Activated CD8-positive, alpha-beta T cell treated with anti-CD3 and anti-CD28 coated beads for 36 hours (primary cell): ENCODE measurements at places on chromosomes 7 and 10.
A peak's percentile ranks its signal among the peaks of the same experiment; 100 is the strongest.

DNA sequence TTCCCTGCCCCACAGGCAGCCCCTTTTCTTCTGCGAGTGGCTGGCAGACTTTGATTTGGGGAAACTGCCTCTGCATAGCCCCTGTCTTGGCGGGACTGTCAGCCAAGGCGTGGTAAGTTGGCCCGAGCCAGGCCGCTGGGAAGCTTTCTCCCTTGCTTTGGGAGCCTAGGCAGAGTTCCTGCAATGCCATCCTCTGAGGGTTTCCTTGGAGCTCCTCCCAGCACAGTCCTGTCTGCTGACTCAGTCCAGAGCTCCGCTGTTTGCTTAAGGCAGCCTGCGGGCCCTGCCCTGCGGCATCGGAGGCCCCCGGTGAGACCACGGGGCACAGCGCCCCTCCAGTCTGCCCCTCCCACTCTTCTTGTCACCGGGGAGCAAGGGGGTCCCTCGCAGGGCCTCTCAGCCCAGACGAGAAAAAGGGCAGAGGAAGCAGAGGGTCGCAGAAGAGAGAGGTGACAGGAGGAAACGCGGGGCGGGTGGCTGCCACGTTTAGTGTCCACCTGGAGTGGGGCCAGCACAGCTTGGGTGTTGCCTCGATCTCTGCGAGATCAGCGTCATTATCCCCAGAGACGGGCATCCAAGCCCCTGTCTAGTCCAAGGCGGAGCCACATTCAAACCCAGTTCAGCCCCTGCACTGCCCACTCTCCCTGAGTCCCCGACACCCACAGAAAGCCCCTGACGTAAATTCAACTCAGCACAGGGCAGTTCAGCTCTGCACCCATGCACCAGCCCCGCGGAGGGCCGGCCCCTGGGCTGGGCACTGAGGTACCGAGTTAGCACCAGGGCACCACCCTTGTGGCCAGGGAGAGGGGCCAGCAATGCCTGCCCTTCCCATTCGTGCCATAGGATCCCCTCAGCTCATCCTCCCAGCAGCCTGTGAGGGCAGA, 59.0 kb upstream of the CHST15 start:
- no peak overlapping the region for H3K4me3 ChIP-seq
- H3K4me1 ChIP-seq, result peaks cover 4% of the 10 kb centered on the region
- H3K36me3 ChIP-seq, result no peaks in the 10 kb centered on the region
- DNase-seq, result peak; percentile 15
- no peak overlapping the region for H3K27ac ChIP-seq
- H3K27me3 ChIP-seq, result peaks cover 12% of the 10 kb centered on the region

- DNase-seq, result no peak
- no peak overlapping the region for H3K4me3 ChIP-seq
- H3K27ac ChIP-seq, result no peak overlapping the region
- H3K4me1 ChIP-seq, result no peaks in the 10 kb centered on the region
Measured at GRCh38 chr10:91493313-91493712, 83.2 kb downstream of the HECTD2 start.

DNA sequence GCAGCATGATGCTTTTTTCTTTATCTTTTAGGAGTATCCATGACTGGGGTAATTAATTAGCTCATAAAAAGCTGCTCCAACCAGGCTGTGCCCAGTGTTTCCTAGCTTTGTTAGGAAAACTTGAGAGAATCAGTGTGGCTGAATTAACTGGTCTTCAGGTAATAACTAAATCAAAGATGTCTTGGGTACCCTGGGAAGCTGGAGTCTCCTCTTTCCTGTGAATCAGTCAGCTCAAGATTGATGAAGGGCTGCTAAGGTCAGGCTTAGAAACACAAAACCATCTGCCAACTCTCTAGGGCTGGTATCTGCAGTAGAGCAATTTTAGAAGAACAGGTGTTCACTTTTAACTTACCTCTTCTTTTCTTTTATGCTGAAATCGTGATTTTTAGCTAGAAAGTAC, 21.4 kb upstream of the ATOH7 start:
- no peak overlapping the region for H3K4me3 ChIP-seq
- H3K4me1 ChIP-seq, result peaks cover 4% of the 10 kb centered on the region
- H3K27me3 ChIP-seq, result peaks cover 3% of the 10 kb centered on the region
- H3K27ac ChIP-seq, result no peak overlapping the region

DNA sequence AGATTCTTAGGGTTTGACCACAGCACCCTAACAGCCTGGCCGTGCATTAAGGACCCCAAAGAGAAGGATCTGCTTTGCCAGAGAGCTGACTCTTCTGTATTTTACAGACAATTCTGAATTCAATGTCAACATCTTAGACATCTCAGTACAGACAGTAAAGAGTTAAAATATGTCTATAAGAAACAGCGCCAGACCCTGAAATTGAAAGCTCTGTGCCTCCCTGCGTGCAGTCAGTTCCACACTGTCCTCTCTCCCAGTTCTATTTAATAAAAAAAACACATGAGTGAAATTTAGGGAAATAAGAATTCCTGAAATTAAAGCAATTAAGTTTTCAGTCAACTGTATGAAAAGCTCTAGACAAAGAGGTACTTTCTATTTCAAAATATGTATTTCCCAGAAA, 45.1 kb downstream of the MET start:
- H3K27ac ChIP-seq, result no peak overlapping the region
- no peaks in the 10 kb centered on the region for H3K36me3 ChIP-seq
- peaks cover 1% of the 10 kb centered on the region for H3K27me3 ChIP-seq
- no peak overlapping the region for H3K4me3 ChIP-seq
- DNase-seq, result no peak
- no peaks in the 10 kb centered on the region for H3K4me1 ChIP-seq

DNA sequence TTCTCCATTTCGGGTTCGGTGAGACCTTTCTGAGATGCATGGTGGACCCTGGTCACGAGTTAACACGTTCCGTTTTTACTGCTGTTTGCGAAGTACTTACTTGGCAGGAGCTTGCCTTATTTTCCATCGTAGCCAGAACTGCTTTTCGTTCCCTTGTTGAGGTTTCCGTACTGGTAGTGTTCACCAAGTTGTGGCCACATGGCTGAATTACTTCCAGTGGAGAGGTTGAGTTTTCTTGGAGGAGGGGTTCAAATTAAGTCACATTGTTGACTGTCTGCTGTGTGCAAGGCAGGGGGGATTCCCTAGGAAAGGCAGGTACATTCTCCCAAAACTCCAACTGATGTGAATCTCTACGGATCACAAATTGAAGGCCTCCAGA, 4.0 kb downstream of the MXI1 start:
- H3K36me3 ChIP-seq, result peaks cover 8% of the 10 kb centered on the region
- H3K4me1 ChIP-seq, result peaks cover 48% of the 10 kb centered on the region
- peak overlapping the region; percentile 96 for H3K27ac ChIP-seq
- no peak for DNase-seq
- H3K27me3 ChIP-seq, result peaks cover 12% of the 10 kb centered on the region

DNA sequence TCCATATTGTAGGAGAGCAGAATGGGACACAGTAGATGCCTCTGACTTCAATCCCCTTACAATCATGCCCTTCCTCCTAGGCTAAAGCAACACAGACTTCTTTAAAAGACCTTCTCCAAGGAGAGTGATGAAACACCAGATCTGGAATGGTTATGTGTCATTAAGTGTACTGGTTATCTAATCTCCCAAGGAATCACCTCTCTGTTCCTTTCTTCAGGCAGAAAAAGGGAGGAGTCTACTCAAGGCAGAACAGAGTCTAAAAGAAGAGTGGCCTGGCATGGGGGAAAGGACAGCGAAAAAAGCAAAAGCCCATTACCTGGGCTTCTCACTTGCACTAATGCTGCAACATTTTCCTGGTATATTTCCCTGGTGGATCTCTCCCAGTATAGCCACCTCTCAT, 2.9 kb downstream of the ELMO1 start:
- H3K36me3 ChIP-seq, result peaks cover 20% of the 10 kb centered on the region
- no peak overlapping the region for H3K4me3 ChIP-seq
- no peaks in the 10 kb centered on the region for H3K27me3 ChIP-seq
- no peak for DNase-seq
- H3K27ac ChIP-seq, result peak overlapping the region; percentile 23

GRCh38 chr7:148336411-148336810, 254.2 kb upstream of the C7orf33 start:
- H3K4me3 ChIP-seq, result no peak overlapping the region
- no peaks in the 10 kb centered on the region for H3K36me3 ChIP-seq
- no peak overlapping the region for H3K27ac ChIP-seq
- peaks cover 52% of the 10 kb centered on the region for H3K27me3 ChIP-seq
- DNase-seq, result no peak

GRCh38 chr7:145378197-145378596, 542.3 kb upstream of the TPK1 start:
- no peaks in the 10 kb centered on the region for H3K4me1 ChIP-seq
- H3K4me3 ChIP-seq, result no peak overlapping the region
- no peak for DNase-seq
- no peaks in the 10 kb centered on the region for H3K36me3 ChIP-seq
- H3K27ac ChIP-seq, result no peak overlapping the region
